ENCODE measurements at places on chromosomes 12 and 14. TPM values are rescaled to one million over a fixed set of nuclear protein-coding genes. Genes with fewer than 3 reads are reported as not detected.

- DNase-seq = no peak
These were observed 315 bp downstream of the LTB4R2 start for GRCh38 chr14:24310265-24310645.

- DNase-seq = peak; percentile 96
These were observed 48.2 kb upstream of the ATP2B1 start for GRCh38 chr12:89756585-89757398.

GRCh38 chr12:93243382-93243688 is 134.4 kb upstream of the NUDT4 start:
- DNase-seq = no peak

DNA sequence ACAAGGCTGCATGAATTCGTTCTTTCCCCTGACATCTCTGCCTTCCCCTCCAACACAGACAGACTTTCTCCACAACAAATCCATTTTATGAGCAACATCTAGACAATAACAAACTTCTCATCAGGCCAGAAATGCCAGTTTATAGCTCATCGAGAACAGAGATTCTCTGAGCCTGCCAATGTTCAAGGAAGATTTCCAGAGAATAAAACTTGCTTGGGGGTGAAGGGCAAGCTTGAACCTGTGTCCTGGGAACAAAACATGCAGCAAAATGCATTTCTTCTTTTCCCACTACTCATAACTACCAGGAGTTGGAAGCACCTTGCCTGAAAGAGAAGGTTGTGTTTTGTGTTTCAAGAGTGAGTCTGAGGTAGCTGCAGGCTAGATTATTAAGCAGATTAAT is 6.8 kb downstream of the MAP1LC3B2 start:
- DNase-seq = no peak

DNA sequence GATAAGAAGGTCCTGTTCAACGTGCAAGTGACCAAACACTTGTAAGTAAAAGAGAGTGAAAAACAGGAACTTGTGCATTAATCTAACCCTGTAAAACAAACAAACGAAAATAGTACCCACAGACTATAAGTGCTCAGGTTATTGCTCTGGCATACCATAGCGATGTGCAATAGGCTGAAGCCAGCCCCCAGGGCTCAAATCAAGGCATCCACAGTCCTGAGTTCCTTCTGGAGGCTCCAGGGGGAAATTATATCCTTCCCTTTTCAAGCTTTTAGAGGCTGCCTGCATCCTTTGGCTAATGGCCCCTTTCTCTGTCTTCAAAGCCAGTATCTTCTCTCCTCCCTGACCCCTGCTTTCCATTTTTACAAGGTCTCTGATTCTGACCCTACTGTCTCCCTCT is 8.1 kb upstream of the CMAS start:
- no peak for DNase-seq

DNA sequence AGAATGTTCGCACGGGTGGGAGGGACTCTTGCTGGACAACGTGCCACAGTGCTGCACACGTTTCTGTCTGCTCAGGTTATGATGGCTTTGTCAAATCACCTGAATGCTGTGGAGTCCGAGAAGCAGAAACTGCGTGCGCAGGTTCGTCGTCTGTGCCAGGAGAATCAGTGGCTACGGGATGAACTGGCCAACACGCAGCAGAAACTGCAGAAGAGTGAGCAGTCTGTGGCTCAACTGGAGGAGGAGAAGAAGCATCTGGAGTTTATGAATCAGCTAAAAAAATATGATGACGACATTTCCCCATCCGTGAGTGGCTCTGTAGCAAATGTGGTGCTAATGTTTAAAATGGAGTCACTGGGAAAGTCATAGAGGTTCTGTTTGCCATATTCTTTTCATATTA is 28.5 kb downstream of the KLC1 start:
- no peak for DNase-seq

DNA sequence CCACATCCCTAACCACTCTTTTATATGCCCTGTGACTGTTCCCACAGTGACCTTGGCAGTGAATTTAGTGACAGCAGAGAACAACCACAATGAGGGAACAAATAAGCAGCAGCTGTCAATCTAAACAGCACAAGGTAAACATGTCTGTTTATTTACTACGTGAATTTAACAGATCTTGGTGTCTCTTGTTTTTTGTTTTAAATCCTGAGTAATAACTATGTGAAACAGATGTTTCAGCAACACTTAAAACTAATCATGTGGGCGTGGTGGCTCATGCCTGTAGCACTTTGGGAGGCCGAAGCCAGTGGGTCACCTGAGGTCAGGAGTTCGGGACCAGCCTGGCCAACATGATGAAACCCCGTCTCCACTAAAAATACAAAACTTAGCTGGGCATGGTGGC is 17.0 kb upstream of the CFAP54 start:
- DNase-seq = peak; percentile 20

DNA sequence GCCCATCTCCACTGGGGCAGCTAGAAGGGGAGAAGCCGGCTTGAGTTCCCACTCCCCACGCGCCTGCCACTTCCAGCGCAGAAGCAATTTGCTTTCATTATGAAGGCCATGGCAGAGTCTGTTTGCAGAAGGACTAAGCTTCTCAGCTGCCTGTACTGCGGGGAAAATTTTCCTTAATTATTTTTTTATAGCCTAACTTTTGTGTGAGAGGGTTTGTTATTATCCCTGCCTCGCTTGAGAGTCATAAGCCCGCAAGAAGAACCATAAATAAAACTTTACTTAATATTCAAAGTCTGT is 56.0 kb upstream of the DLK1 start:
- no peak for DNase-seq

- no peak for DNase-seq
These were observed 1.2 kb downstream of the PXN start for GRCh38 chr12:120264086-120264903.

DNA sequence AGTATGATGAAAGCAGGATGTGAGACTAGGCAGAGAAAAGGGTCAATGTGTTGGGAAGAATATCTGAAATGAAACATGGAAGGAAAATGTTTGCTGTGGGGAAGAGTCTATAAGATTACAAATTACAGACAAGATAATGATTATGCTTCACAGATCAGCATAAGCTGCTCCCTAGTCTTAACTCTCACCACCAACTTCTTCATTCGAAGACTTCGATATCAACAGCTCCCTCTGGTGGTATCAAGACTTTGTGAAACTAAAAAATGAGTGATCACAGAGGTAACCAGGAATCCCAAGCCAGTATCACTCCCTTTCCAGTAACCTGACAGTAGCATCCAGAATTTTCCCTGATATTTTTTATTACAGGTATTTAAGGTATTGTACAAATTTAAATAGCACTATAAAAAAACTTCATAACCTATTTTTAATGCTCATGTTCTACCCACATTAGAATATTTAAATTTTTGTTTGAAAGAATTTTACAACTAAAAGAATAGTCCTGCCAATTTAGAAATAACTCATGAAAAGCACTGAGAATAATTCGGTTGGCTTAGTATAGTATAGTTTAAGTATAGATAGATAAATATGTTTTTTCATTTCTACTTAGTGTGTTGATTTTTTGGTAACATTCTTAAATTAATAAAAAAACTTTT is 84.4 kb downstream of the C2CD5 start:
- DNase-seq = peak; percentile 43

DNA sequence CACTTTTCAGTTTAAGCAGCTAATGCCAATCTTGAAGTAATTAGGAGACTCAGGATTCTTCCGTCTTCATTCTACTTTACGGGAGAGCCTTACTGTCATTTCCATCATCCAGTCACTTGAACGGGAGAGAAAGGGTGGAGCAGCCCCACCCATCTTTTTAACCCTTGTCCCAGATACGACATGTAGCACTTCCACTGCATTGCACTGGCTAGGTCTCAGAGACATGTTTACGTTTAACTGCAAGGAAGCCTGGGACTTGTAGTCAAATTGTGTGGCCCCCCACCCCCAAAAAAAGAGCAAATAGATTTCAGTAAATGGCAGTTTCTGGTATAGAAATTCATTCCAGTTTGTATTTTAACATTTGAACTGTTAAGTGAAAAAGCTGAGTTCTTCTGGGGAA is 46.1 kb upstream of the SYT1 start:
- DNase-seq = no peak

- DNase-seq = no peak
These were observed 17.0 kb downstream of the ACIN1 start for GRCh38 chr14:23077962-23078361.

- no peak for DNase-seq
These were observed 54.8 kb upstream of the FUT8 start for GRCh38 chr14:65357689-65358088.

DNA sequence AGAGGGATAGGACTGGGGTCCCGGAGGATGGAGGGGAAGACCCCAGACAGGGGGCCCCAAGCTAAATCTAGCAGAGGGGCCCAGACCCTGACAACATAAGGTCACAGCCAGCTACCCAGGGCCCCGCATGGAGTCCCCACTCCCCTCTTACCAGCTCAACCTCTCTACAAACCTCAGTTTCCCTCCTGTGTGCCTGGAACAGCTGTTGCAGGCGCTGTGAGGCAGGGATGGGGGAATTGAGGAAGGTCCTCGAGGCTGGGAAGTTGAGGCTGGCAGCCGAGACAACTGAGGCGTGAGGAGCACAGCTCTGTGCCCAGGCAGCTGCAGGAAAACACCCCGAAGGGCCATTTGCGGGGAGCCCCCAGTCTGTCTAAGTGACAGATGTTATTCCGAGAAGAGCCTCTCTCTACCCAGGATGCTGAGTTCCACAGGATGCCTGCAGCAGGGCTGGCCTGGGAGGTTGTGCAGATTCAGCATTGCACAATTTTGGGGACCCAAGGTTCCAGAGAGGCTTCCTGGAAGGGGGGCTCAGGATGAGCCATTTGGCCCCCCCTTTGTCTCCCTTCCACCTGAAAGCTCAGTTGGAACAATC is 42.7 kb upstream of the NCOR2 start:
- DNase-seq = no peak

- DNase-seq = no peak
These were observed 67.1 kb upstream of the DNM1L start for GRCh38 chr12:32611986-32612385.

The C12orf60 gene
- total RNA-seq = 2.8 TPM

The GPR84 gene
- total RNA-seq = not detected

The LRTM2 gene
- not detected for total RNA-seq

The CBLN3 gene
- total RNA-seq = 0.29 TPM

The DPF3 gene
- total RNA-seq = 0.06 TPM

The RPAP3 gene
- total RNA-seq = 29.9 TPM

The EIF2B2 gene
- total RNA-seq = 51.0 TPM

The CHST11 gene
- 2.5 TPM for total RNA-seq

The OR4E2 gene
- not detected for total RNA-seq

The FAM181A gene
- not detected for total RNA-seq

The SAMD4A gene
- total RNA-seq = 1.8 TPM

The RNF212B gene
- total RNA-seq = not detected

The MYH6 gene
- total RNA-seq = not detected

The TEX52 gene
- not detected for total RNA-seq

The SLC17A8 gene
- total RNA-seq = not detected
